ENCODE measurements at places on chromosomes 4 and X.

- DNase-seq, result no peak
Measured at GRCh38 chr4:40953283-40954087, 203.7 kb downstream of the NSUN7 start.

DNA sequence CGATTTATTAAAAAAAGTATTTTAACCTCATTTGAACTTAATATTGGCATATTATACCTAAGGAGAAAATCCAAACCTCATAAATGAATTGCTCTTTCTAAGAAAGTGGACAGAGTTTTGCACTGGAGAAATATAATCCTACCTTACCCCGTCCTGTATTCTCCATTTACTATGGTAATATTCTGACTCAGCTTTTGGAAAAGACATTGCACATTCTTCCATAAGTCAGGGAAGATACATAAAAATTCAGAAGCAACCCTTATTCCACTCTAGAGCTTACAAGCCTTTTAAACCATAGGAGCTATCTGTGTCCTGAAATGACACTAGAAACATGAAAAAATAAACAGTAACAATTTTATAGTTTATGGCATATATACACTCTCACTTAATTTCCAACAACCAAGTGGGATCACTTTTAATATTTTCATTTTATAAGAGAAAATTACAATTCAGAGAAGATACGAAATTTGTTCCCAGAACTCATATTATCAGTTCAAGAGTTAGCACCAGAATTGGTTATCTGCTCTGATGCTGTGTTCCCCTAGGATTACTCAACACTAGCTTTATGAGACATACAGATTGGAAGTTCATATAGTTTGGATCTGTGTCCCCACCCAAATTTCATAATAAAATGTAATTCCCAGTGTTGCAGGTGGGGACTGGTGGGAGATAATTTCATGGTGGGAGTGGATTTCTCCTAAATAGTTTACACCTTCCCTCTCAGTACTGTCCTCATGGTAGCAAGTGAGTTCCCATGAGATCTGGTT lies 359.4 kb downstream of the ARAP2 start:
- no peak for DNase-seq

- no peak for DNase-seq
Measured at GRCh38 chr4:127149086-127149485, 483.7 kb upstream of the INTU start.

GRCh38 chr4:73705056-73705432 lies 35.3 kb upstream of the CXCL8 start:
- no peak for DNase-seq

DNA sequence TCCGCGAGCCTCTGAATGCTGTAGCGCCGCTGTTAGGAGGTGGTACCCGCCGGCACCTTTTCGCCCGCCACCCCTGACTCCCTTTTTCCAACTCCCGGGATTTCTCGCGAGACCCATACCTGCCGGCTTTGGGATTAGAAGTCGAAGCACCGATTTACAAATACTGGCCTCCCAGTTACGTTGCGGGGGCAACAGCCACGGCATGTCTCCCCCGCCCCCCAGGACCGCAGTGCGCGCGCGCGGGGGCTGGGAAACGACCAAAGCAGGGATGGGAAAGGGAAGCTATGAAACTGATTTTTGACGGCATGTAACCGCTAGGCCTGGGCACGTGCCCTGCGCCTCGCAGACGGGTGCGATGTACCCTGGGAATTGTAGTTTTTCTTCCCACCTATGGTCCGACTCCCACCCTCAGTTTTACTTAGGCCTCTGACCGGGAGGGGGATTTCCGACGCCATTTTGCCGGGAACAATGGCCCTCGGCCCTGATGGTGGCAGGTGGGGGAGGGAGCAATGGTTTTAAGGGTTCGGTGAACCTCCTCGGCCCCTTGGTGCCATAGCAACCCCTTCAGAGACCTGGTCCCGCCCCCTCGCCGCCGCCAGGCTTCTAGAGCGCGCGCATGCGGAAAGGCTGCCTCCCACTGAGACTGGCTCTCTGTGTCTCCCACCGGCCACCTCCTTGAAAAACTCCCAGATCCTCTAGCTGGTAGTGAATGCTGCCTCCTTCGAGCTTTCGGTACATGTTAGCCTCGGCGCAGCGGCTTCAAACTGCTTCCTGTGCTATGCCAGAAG lies 772 bp upstream of the WNK3 start:
- peak; percentile 27 for DNase-seq

DNA sequence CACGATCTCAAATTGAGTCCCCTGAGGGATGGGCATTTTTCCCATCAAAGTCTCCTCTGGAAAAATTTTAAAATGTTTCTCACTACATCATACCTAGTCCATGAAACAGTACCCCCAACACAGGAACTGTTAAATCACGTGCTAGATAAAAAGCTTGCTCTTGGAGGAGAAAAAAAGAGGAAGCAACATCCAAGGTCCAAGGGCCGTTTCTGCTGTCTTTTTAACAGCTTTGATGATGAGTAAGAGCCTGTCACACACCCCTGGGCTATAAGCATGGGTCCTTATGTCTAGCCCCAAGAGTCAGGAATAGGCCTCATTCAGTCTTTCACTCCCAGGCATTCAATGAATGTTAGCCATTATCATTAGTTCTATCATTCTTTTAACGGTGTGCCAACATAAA lies 128.9 kb downstream of the SH3KBP1 start:
- DNase-seq, result no peak

DNA sequence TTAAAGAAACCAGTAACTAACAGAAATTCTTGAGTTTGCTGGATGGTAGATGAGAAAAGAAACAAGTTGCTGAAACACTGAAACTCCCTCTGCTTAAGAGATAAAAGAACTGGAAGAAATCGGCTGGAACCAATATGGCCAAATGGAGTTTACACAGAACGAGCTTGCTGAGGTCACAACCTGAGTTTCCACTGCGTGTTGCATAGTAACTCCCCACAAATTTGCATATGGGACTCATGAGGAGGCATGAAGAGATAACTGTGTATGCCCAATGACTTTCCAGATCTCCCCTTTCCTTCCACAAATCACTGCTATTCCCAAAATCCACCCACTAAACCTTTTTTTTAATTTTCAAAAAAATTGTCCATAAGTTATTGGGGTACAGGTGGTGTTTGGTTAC lies 10.2 kb upstream of the SMR3B start:
- no peak for DNase-seq

DNA sequence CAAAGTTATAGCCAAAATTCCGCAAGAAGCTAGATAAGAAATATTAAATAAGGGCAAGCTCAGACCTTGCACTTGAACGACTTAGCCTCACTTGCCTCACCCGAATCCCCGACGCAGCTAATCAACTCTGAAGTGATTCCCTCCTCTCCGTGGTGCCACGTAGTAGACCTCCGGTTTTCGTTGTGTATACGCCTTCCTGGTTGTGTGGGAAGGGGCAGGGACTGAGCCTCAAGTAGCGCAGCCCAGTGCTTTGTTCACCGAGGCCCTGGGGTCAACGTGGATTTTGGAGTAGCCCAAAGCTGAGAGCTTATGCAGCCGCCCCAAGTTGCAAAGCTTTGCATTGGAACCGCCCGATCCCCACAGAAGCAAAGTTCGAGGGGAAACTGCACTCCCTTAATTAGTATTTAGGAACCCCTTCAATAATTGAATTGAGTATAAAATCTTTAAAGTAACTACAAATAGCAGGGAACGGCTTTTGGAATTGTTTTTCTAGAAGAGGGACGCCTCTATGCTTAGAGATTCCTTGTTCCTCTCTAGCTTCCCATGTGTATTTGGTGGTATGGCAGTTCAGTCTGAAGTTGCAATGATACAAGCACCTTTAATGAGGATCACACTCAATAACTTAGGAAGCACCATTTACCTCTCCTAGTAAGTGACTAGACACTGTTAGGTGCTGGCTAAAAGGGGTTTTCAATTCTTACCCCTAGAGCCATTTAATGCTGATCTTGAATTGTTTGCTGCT lies 55.7 kb downstream of the LINC00632 start:
- peak; percentile 9 for DNase-seq

DNA sequence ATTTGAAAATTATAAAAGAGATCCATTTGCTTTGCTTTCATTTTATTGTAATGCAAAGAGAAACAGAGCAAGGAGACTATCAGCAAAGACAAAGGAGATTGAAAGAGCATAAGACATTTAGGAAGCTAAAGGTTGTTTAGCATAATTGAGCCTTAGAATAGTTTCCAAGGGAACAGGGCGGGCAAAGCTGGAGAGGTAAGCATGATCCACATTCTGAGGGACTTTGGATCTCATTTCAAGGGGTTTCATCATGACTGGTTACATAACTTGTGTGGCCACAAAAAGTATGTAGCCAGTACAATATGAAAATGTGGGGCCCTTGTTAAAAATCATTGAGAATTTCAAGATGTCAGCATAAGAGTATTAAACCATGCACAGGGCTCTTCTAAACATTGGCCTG lies 406.5 kb downstream of the RPA4 start:
- DNase-seq, result no peak

DNA sequence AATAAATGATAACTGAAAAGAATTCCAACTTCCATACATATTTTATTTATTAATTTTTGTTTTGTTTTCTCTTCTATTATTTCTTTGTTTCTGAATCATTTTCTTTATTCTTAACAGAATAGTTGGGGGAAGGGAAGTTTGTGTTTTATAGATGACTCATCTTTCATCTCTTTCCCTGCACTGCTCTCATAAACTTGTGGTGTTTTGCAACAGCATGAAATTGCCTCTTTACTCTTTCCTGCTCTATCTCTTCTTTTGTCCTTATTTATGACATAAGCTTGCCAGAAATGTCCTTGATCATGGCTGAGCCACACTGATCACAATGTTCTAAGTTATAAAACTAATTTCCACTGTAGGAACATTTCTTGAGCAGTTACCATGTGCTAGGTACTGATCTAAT lies 22.3 kb downstream of the QRFPR start:
- peak; percentile 31 for DNase-seq

DNA sequence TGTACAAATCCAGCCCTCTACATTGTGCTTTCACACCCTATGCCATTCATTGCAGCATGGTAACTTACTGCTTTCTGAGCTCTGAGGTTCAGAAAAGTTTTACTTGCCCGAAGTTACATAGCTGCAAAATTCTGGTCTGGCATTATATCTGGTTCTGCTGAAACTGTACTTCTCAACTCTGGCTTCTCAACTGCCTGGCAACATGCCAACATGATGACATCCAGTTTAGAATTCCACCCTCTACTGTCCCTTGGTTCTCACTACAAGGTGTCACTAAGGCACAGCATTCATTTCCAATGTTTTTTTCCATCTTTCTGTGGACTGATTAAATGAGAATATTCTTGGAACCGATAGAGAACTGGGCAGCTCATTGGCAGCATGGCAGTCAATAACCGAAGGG lies 242.9 kb upstream of the PRPS2 start:
- no peak for DNase-seq
